ENCODE measurements at places on chromosomes 2 and 18. TPM values are rescaled to one million over a fixed set of nuclear protein-coding genes. Genes with fewer than 3 reads are reported as not detected.

GRCh38 chr2:161097157-161097556, 63.1 kb upstream of the TANK start:
- H3K4me3 ChIP-seq, result no peak overlapping the region
- no peak overlapping the region for H3K27ac ChIP-seq
- no peak for DNase-seq
- no peaks in the 10 kb centered on the region for H3K36me3 ChIP-seq
- H3K27me3 ChIP-seq, result no peaks in the 10 kb centered on the region

DNA sequence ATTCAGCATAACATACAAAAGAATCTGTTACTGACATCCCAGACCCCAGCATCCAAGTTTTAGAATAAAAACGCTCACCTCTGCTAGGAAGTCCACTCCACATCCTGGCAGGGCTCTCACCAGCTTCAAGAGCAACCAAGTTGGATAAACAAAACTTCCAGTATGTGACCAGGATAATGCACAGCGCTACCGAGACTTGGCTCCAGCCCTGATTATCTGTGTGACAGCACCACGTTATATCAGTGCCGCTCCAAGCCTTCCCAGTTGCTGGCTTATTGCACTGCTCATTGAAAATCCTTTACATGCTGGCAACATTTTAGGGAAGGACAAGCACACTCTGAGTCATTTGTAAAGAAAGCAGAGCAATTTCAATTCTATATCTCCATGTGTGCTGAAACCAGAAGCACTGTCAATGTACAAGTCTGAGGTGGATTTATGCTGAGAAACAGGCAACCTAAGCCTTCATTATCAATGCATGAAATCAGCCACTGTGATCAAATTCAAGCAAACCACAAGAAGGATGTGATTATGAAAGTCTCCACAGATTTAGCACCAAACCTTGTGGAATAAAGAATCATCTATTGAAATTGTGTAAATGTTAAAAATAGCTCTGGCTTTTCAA, 115.7 kb downstream of the ZNF385B start:
- no peaks in the 10 kb centered on the region for H3K4me1 ChIP-seq
- DNase-seq, result no peak
- H3K4me3 ChIP-seq, result no peak overlapping the region
- H3K36me3 ChIP-seq, result no peaks in the 10 kb centered on the region

DNA sequence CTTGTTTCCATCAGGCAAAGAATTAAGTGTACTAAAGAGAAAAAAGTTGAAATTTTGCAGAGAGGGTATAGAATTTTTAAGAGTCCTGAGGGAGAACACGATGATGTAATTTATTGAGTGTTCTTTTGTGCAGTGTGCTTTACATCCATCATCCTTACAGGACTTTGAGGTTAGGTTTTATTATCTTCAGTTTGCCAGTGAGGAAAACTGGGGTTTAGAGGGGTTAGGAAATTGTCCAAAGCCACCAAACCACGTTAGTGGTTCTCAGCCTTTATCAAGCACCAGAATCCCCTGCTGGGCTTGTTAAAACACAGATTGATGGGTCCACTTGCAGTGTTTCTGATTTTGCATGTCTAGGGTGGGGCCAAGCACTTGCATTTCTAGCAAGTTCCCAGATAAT, 277.5 kb downstream of the KCNS3 start:
- DNase-seq, result no peak
- no peaks in the 10 kb centered on the region for H3K4me1 ChIP-seq

LIMS4 gene
- 0.91 TPM for total RNA-seq

NCKAP5 gene
- not detected for total RNA-seq

NPAS2 gene
- total RNA-seq, result 1.8 TPM

All from CD8-positive, alpha-beta memory T cell (primary cell).